Vagina (tissue), 2 donors: ENCODE measurements at places on chromosomes 5 and 9. TPM values are rescaled to one million over a fixed set of nuclear protein-coding genes. Genes with fewer than 3 reads are reported as not detected.

KCNMB1 gene
- 4.9 TPM for total RNA-seq

GRCh38 chr5:82349652-82350051, 71.5 kb upstream of the RPS23 start:
- DNase-seq: no peak

DNA sequence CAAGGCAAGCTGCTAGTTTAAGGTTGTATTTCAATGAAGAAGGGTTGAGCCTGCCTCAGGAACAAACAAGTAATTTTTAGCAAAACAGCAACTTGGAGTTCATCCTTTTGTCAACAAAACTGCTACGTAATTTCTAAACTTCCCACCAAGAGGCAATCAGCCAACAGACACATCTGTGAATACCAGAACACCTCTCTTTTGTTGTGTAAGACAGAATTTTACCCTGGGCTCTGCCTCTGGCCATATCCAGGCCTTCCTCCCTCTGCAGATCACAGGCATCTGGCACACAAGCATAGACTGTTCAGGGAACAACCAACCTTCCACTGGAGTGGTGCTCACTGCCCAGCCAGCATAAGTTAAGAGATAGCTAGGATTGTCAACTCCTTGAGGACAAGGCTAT, 409.0 kb downstream of the SPOCK1 start:
- DNase-seq: no peak

DNA sequence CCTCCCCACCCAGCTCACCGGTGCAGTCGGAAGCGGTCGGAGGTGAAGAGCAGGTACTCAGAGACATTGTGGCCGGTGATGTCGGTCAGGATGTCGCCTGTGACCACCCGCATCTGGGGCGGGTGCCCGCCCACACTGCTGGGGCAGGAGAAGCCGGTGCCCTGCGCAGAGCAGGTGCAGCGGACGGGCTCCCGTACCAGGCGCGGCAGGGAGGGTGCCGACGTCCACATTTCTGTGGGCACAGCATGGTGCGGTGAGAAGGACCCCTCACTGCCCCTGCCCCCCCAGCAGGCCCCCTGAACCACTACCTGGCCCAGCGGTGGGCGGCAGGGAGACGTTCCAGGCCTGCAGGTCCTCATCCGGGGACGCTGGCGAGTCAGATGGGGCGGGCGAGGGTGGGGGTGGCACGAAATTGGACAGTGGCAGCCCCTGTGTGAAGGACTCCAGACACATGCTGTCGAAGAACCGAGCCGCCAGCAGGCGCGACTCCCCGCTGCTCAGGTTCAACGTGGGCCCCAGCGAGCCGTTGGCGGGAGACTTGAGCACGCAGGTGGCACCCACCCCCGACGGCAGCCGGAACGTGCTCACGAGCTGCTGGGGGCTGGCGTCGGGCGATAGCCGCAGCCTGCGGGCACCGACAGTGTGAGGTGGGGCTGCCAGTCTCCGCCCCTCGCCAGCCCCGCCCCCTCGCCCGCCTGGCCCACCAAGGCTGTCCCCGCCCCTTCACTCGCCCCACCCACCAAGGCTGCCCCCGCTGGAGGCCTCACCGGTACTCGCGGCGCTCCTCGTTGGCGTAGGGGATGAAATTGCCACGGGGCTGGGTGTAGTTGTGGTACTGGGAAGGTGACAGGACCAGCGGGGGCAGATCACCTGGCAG, 15.1 kb downstream of the ABCA2 start:
- DNase-seq: no peak

GRCh38 chr5:133354323-133355185, 257.8 kb downstream of the FSTL4 start:
- no peak for DNase-seq

DNA sequence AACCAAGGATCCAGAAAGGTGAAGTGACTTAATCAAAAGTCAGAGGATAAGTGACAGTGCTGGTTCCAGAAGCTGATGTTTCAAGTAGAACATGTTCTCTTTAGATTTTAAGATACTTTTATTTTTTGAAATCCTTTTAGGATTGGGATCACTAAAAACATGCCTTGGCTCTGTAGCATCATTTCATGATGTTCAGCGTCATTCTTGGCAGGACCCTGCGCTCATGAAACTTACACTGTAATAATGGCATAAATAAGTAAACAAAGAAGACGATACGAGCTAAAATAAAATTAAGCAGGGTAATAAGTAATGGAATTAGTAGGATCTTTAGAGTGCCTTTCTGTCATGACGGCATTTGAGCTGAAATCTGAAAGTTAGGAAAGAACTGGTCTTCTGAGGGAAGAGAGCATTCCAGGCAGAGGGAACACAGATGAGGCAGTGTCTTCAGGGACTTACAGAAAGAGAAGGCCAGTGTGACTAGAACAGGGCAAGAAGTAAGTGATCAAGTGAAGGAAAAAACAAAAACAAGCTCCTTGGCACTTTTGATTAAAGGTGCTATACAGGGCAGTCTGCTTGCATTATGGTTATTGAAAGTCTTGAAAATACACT, 19.9 kb downstream of the CTNNA1 start:
- DNase-seq: no peak
